Muscle of leg (tissue), 16 donors: ENCODE measurements at places on chromosomes 1 and 21.
A peak's percentile ranks its signal among the peaks of the same experiment; 100 is the strongest.

GRCh38 chr1:182615468-182616129, 11.4 kb upstream of the RGS16 start:
- peak; percentile 87 for DNase-seq

DNA sequence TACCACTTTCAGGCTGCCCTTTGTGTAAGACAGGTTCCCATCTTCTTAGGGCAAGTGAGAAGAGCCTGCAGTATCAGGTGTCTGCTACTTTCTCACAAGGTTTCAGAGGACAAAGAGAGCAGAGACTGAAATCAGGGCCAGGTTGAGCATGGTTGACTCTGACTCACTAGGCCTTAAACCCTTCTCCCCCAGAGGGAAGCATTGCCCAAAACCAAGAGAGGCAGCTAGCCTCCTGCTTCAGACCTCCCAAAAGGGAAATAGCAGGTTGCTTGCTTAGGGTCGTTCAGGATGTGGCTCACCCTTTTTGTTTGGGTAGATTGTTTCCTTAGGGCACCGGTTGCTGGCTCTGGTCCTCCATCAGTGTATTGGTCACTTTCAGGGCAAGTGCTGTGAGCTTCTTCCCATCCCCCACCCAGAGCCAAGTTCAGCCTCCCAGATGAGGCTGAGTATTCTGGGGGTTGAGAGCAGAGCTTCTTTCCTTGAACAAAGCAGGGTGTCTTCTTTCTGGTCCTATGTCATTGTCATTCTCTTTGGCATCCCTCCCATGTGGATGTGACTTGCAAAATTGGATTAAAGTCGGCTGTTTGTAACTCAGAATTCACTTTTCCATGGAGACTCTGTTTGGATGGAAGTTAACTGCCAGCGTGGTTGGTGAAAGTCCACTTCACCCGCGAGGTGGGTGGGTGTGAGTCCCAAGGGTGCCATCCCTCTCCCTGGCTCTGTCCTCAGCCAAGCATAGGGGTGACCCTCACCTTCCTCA, 55.5 kb upstream of the GALNT2 start:
- DNase-seq: no peak

DNA sequence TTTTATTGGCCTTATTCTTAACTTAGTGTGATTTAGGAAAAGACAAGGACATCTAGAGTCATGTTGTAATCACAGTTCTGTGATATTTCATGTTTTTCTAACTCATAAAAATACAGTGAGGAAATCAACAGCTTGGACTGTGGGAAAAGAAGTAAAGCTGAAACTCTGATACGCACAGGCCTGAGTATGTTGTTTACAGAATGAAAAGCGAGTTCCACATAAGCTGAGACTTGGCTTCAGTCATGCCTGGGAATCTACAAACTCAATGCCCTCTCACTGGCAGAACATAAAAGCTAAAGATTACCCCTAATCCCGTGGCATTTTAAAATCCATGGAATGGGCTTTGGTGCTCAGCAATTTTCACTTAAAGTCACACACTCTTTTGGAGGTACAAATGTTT, 23.6 kb upstream of the ATP5PO start:
- DNase-seq: peak; percentile 36

GRCh38 chr1:229563701-229564100, 5.2 kb upstream of the ABCB10 start:
- DNase-seq: peak; percentile 62

- no peak for DNase-seq
These were observed 13.4 kb downstream of the BCAN start for GRCh38 chr1:156655151-156655903.

- DNase-seq: peak; percentile 83
These were observed 40.4 kb downstream of the KCNJ15 start for GRCh38 chr21:38297194-38297631.
